ENCODE measurements at places on chromosomes 7 and 10.

- DNase-seq, result no peak
Observed at GRCh38 chr7:78296644-78297371, 498.2 kb downstream of the PHTF2 start.

DNA sequence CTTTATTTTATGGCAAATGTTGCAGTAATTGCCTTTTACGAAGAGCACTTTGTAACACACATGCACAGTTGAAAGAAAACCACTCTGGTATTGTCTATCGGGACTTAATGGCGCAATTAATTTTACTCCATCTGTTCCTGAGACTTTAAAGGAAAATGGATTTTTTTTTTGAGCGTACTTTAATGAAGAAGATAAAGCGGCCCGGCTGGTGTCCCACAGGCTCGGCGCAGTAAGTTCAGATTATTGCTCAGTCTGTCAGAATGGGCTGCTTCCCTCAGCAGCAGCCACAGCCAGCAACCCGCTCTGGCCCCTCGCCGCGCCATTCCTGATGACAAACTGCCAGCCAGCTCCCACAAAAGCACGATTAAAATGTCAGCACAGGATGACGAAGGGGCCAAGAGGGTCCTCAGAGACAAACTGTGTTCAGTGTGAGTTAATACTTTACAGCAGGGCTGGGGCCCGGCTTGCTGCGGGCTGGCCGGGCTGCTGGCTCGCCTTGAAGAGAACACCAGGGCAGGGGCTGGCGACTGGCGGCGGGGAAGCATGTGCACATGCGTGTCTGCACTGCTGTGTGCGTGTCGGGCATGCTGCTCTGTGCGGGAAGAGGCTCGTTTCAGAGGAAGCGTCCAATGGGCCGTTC lies 501.0 kb upstream of the GALNT17 start:
- DNase-seq, result peak; percentile 27

- DNase-seq, result no peak
Observed at GRCh38 chr10:124561206-124561605, 99.6 kb downstream of the LHPP start.

DNA sequence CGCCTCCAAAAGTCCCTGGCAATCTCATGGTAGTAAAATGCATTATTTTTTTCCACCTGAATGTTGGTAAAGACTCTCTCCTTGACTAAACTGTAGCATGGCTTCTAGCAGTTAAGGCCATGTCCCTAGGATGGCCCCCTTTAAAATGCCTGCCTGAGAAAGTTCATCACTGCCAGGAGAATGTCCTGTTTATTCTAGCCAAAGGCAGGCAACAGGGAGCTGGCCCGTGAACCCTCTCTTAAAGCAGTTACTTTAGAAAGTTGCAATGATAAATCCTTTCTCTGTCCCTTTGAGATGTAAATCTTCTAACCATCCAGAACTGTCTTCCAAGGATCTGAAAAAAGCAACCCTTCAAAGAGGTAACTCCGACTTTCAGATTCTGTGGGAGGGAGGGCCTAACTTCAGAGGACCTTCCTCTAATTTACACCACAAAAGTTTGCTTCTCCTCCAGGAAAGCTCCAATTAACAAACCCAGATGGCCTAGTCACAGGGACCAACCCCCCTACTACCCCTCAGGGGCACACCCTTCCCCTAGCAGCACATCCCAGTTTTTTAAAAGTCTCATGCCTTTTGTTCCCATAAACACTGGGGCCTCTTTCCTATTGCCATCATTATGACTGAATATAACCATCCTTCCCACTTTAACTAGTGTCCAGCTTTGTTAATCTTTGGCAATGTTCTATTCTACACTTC lies 5.5 kb downstream of the DNTT start:
- no peak for DNase-seq

DNA sequence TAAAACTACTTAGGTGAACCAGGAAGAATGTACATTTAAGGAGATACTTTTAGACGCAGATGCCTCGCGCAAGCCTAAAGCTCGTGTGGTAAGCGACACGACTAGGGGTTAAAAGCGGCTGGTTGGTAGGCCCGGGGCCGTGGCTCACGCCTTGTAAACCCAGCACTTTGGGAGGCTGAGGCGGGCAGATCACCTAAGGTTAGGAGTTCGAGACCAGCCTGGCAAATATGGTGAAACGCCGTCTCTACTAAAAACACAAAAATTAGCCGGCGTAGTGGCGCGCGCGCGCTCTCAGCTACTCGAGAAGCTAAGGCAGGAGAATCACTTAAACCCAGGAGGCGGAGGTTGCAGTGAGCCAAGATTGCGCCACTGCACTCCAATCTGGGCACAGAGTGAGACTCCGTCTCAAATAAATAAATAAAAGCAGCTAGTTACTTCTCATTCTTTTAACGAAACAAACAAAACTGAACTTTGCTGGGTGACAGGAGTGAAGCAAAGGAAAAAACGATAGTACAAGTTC lies 879 bp downstream of the NUDT5 start:
- peak; percentile 70 for DNase-seq

GRCh38 chr10:57890691-57891090 lies 377.0 kb downstream of the IPMK start:
- no peak for DNase-seq

GRCh38 chr10:47383261-47384147 lies 589 bp downstream of the ZNF488 start:
- DNase-seq, result peak; percentile 9

- no peak for DNase-seq
Observed at GRCh38 chr10:124652701-124653100, 91.5 kb downstream of the FAM53B start.

GRCh38 chr10:79153745-79154144 lies 85.0 kb downstream of the ZMIZ1 start:
- DNase-seq, result no peak

GRCh38 chr10:22681783-22682183 lies 32.6 kb downstream of the PIP4K2A start:
- DNase-seq, result peak; percentile 74

DNA sequence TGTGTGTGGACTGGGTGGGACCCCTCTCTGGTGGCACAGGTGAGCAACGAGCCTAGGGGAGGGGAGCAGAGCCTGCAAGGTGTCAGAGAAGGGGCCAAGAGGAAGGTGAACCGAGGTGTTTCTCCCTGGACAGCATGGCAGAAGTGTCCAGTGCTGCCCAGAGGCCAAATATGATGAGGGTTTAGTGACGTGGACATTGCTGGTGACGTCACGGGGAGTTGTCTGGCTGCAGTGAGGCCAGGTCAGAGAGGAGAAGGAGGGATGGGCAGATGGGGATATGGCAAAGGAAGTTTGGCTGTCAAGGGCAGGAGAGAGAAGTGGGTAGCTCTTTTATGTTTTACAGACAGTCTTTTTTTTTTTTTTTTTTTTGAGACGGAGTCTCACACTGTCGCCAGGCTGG lies 2.6 kb upstream of the ZNF853 start:
- DNase-seq, result no peak

GRCh38 chr7:47748041-47748440 lies 166.1 kb upstream of the TNS3 start:
- no peak for DNase-seq

DNA sequence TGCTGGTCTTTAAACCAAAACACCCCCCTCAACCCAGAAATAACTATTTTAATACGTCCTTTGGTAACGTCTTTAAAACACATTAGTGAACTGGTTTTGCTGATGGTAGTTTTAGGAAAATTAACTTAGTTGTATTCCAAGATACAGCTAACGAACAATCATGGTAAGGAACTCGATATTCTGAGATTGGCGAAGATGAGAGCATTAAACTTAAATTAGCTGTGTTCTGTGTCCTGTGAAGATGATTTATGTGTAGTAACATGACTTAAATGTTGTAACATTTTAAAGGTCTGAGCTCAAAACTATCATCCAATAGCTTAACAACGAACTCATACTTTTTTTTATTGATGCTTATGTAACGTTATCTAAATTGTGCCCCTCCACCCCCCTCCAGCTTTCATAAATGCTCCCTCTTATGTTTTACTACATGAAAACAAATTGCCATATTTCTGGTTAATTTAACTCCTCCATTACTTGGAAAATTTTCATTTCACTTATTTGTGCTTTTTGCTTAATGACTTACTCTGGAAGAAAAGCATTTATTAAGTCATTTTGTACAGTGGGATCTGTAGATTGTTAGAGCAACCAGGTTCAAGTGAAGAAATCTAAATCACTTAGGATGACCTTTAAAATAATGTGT lies 1.7 kb downstream of the SDK1 start:
- no peak for DNase-seq

GRCh38 chr10:34292194-34292565 lies 522.9 kb downstream of the PARD3 start:
- DNase-seq, result no peak

GRCh38 chr7:151342811-151343210 lies 1.2 kb downstream of the NUB1 start:
- DNase-seq, result no peak

GRCh38 chr10:7817984-7818294 lies 366 bp upstream of the TAF3 start:
- DNase-seq, result no peak

DNA sequence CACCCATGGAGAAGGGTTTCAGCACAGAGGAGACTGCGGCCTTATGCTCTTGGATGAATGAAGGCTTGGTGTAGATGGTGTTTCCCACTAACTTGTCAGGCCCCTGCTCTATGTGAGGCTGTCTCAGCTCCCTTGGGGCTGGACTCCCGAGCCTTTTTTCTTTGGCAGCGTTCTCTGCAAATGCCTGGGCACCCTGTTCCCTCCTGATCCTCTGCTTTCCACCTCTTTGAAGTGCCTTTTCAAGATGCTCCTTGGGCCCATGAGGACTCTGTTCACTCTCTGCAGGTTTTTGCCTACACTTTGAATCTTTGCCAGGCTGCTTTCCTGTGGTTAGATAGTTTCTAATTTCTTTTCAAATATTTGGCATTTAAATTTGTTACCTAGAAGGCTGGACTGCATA lies 6.8 kb upstream of the ACBD5 start:
- no peak for DNase-seq

- DNase-seq, result no peak
Observed at GRCh38 chr10:132679217-132679595, 106.7 kb downstream of the NKX6-2 start.

DNA sequence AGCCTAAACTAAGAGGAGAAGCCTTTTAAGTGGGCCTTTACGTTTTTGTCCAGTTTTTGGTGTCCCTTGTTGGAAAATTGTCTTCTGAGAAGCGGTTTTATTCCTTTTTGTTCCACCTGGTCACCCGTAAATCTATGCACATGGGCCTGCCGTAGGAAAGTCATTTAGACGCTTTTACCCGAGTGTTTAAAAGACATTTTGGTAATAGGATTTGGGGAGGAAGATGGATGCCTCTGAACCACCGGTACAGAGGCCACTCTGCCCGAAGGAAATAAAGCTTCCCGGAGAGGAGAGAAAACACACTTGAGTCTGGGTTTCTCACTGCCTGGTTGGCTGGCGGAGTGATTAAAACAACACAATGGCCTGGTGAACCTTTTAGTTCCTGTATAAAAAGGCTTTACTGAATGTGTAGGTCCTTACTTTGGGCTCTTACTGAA lies 760 bp downstream of the THNSL1 start:
- no peak for DNase-seq

- DNase-seq, result peak; percentile 47
Observed at GRCh38 chr7:12729112-12729511, 41.7 kb downstream of the ARL4A start.

- DNase-seq, result no peak
Observed at GRCh38 chr7:727104-727805, at the start of gene PRKAR1B. TSS of gene PRKAR1B (minus strand) at chr7:727281. CDS start at chr7:711505, 15,776 bp downstream.

DNA sequence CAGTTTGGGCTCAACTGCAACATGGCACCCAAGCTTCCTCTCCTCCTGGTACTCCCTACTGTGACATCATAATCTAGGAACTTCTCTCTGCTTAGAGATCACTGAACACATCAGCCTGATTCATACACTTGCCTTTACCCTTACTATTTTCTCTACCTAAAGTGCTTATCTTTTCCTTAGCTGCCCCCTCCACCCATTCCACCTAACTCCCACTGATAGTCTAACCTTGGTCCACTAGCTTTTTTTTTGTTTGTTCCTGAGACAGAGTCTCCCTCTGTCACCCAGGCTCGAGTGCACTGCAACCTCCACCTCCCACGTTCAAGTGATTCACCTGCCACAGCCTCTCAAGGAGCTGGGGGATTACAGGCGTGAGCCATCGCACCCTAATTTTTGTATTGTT lies 15.9 kb downstream of the CUL2 start:
- no peak for DNase-seq

DNA sequence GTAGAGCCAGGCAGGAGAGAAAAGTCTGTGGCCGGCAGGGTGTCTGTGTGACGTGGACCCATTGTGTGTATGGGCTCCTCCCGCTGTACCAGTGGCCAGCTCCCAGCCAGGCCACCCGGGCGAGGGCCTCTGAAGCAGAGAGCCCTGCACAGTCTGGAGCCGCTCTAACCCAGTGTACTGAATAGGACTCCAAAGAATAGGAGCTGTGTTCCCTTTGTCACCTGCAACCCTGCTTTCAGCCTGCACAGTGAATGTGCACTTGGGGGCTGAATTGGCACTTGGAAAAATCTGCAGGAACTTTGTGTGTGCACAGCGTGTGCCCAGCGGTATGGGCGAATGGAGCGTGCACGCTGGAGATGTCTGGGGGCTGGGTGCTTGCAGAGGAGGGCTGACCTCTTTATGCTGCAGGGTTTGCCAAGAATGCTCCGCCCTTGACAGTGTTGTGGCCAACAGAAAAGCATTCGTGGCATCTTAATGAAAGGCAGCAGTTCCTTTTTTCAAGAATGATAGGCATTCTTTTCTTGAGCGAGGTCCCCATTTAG lies 216.2 kb downstream of the AUTS2 start:
- DNase-seq, result no peak

- no peak for DNase-seq
Observed at GRCh38 chr10:78921895-78922294, 146.9 kb upstream of the ZMIZ1 start.

DNA sequence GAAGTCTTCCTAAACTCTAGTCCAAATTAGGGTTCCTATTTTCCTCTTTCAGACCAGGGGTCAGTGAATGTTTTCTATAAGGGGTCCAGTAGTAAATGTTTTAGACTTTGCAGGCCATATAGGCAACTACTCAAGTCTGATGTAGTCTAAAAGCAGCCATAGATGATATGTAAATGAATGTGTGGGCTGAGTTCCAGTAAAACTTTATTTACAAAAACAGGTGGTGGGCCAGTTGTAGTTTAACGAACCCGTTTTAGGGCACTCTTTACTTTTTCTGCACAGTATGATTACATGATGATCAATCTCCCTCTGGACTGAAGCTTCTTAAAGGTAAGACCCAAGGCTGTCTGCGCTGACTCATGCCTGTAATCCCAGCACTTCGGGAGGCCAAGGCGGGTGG lies 243.6 kb downstream of the CAMK1D start:
- no peak for DNase-seq

DNA sequence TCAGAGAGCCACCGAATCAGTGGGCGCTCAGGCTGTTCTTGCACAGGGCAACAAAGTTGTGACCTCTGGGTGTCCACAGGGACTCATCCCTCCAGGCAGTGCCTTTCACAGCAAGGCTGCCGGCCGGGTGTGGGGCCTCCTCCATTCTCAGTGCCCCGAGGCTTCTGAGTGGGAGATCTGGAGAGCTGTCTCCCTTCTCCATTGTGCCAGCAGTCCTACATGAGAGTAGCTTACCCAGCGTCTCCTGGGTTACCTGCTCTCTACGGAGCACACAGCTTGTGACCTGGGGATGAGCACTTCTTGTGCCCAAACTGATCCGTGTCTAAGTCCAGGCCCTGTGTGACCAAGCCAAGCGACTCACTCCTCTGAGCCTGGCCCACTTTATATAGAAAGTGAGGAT lies 240.9 kb upstream of the GRB10 start:
- DNase-seq, result no peak

GRCh38 chr7:91344911-91345310 lies 80.7 kb downstream of the FZD1 start:
- DNase-seq, result no peak
